Esophagus mucosa (tissue), 1 donor: ENCODE measurements at places on chromosomes 16 and 17. TPM values are rescaled to one million over a fixed set of nuclear protein-coding genes. Genes with fewer than 3 reads are reported as not detected.
A peak's percentile ranks its signal among the peaks of the same experiment; 100 is the strongest.

Gene SPATA2L
- total RNA-seq: 6.0 TPM

- ATAC-seq: no peak
Observed at GRCh38 chr16:60815865-60816264, 1220.4 kb downstream of the CDH8 start.

GRCh38 chr17:39782481-39782880 lies 44.7 kb downstream of the GRB7 start:
- peak; percentile 35 for ATAC-seq

DNA sequence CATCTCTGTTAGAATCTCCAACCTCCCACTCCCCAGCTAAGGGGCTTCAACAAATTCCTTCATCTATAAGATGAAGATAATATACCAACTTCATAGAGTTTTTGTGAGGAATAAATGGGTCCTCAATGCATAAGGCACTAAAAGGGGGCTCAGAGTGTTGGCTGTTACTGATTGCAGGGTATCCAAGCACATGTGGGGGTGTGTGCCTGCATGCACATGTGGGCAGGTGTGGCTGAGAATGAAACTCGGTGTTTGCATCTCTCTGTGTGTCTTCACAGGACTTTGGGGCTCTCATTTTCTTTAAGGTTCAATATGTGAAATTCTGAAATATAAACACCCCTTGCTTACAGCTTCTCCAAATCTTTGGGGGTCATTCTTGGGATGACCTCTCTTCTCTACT lies 4.1 kb upstream of the PPP1R9B start:
- no peak for ATAC-seq
